ENCODE measurements at places on chromosomes 2 and 18. TPM values are rescaled to one million over a fixed set of nuclear protein-coding genes. Genes with fewer than 3 reads are reported as not detected.

- no peak for DNase-seq
These were observed 16.8 kb downstream of the TMEM17 start for GRCh38 chr2:62489162-62489561.

- DNase-seq = no peak
These were observed 108.6 kb downstream of the EHBP1 start for GRCh38 chr2:62814123-62814522.

- DNase-seq = no peak
These were observed 228.0 kb downstream of the IKZF2 start for GRCh38 chr2:212923393-212923792.

RNF152 gene
- polyA plus RNA-seq = not detected

GRCh38 chr2:190809876-190810525 is 70.6 kb upstream of the GLS start:
- no peak for DNase-seq
